Activated CD4-positive, alpha-beta T cell treated with anti-CD3 and anti-CD28 coated beads, Interleukin-2, Interleukin-6, amounts not matched to agents 100 ng/mL and 50 ng/mL, durations not matched to agents 16 hours and 8 hours (primary cell): ENCODE measurements at places on chromosomes 13 and 19.

DNA sequence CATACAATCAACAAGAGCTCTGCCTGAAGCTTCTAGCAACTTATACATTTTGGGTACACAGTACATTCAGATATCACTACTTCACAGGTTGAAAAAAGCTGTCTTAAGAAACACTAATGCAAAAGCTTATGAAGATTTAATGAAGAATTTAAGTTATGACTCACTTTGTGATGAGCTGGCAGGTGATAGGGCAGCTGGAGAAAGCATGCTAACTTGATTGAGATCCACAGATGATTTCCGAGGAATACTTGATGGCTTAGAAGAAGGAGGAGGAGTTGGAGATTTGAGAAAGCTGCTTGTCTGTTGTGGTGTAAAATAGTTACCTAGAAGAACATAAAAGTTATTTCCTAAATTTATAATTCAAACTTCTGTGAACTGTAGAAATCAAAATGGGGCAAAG, 23.3 kb downstream of the EXOSC8 start:
- no peak for DNase-seq

DNA sequence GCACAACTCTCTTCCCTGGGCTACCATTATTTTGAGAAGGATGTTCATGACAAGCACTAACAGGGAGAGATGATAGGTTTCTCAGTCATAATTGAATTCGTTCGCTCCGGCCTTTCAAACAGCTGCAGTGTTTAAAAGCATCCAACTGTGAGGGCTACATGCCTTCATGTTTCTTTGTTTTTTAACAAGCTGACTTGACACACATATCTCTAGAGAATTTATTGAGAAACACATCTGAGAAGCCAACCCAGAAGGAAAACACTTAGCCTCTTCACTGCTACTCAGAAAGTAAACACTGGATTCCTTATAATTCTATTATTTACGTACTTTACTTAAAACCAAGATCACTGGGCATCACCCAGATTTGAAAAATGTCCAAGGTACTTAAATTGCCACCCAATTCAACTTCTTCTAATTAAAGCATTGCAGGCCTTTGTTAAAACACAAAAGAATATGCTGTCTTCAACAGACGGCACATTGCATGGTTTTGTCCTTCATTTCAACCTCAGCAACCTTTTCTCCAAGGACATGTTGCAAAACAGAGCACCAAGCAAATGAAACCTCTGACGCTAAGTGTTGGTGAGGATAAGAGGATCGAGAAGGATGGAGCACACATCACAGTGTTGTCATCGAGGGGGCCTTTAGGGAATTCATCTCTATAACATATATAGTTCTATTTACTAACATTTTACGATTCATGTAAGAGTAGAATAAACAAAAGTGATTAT, 75.8 kb downstream of the TBC1D4 start:
- no peak for DNase-seq

GRCh38 chr13:105627270-105627669, 908.2 kb downstream of the EFNB2 start:
- DNase-seq, result no peak

DNA sequence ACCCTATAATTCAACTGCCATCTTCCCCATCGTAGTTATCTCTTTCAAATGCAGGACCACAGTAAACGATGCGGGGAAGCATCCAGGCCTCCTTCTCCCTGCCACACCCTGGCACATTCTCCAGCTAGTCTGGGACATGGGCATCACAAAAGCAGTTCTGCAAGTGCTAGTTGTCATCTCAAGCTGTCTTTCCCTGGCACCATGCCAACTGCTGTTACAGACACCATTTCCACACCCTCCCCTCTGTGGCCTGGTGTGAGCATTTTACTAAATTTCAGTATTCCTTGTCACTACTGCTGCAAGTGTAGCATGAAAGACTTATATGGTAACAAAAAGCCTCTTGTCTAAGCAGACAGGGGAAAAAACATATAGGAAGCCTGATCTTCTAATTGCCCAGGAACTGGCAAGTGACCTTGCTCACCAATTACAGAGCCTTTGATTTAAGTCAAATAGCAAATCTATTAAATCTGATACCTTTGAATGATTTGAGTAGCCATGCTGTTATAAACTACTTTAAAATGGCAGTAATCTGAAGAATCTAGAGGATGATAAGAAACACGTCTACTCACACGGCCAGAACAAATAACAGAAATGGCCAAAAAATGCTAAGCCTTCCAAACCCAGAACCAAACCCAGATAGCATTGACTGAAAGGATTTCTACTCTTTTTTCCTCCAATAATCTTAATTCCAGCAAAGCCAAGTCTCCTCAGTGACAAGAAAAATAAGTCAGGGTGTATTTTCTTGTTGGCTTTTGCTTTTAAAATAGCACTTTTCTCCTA, 179.0 kb downstream of the NUFIP1 start:
- DNase-seq, result no peak

DNA sequence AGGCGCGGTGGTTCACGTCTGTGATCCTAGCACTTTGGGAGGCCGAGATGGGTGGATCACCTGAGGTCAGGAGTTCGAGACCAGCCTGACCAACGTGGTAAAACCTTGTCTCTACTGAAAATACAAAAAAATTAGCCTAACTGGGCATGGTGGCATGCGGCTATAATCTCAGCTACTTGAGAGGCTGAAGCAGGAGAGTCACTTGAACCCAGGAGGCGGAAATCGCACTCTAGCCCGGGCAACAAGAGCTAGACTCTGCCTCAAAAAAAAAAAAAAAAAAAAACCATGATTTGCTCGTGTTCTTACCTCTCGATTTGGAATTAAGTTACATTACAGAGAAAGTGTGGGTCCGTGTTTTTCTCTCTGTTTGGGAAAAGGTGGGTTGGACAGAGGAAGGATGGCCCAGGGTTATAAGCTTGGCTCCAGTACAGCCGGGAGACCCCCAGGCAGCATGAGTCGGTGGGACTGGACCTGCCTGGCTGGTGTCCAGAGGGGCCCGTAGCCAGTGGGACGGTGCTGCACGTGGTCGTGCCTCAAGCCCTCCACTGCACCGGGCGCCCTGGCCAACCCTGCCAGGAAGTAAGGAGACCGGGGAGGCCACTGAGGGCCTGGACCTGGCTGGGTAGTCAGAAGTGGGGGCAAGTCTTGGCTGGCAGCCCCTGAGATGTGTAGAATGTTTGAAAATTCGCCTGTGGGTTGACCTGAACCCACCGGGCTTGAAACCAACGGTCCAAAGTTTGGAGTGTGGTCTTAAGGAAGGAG, 3.7 kb downstream of the RPS15 start:
- no peak for DNase-seq

GRCh38 chr13:35930665-35931631, 200.2 kb downstream of the DCLK1 start:
- DNase-seq, result no peak

DNA sequence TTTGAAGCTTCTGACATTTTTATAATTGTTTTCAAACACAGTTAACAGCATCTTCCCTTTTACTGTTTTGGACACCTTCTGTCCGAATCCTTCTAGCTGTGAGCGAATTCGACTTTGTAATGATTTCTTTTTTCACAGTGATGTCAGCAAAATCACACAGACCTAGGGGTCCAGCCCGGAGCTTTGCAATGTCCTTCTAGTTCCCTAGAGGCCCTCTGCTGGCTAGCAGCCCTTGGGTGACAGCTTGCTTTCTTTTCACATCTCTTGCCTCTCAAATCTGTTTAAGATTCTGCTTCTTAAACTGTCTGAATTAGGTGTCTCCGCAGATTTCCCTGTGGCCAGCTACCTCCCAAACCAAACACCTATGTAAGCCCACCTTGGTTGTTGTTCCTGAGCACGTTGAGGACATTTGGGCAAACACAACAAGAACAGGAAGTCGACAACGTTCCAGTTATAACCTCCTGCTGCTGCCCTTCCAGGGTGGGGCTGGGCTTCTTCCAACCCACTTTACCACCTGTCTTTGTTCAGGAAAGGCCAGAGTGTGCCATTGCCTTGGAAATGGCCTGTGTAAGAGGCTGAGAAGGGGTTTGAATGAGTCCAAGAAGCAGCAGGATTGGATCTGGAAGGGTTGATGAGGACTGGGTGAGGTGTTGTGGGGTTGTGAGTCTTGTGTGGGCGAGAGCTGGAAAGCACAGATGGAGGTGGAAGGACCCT, 123.1 kb downstream of the ATP8A2 start:
- no peak for DNase-seq

DNA sequence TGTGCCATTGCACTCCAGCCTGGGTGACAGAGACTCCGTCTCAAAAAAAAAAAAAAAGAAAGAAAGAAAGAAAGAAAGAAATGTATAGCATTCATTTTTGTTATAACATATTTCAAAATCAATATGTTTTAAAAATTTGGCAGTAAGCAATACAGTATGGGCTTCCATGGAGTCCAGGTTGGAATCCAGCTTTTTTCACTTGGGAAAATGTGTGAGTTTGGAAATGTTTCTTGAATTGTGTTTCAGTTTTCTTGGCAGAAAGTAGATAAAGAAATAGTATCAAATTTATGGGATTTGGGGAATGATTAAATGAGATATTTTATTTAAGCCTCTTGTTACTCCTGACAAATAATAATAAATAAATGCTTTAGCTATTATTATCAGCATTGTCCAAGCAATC, 225.6 kb downstream of the PCDH9 start:
- DNase-seq, result no peak

GRCh38 chr13:19089315-19089714, 92.3 kb downstream of the TUBA3C start:
- DNase-seq, result no peak

DNA sequence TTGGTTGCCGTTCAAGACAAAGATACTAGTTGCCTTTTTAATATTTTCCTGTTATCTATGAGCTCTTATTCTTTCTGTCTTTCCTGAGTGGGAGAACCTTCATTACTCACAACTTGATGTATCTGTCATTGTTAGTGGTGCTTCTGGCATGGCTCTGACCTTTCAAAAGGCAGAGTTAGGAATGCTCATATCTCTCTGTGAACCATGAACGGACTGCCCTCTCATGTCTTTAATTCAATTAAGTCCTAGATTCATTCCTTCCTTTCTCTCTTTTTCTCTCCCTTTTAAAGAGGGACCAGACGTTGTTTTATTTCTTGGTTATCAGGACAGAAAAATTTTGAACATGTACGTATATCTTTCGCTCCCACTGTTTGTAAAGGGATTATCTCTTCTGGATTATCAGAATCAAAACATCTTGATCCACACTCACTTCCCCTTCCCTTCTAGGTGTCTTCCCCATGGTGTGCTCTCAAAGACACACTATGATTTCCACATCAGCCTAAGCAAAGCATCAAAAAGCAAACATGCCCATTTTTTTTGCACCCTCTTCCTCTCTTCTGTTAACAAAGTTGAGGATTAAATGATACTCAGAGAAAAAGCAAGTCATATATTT, 90.3 kb downstream of the LRCH1 start:
- DNase-seq, result no peak

- no peak for DNase-seq
Observed at GRCh38 chr19:27780367-27781075, 1432.4 kb downstream of the UQCRFS1 start.

DNA sequence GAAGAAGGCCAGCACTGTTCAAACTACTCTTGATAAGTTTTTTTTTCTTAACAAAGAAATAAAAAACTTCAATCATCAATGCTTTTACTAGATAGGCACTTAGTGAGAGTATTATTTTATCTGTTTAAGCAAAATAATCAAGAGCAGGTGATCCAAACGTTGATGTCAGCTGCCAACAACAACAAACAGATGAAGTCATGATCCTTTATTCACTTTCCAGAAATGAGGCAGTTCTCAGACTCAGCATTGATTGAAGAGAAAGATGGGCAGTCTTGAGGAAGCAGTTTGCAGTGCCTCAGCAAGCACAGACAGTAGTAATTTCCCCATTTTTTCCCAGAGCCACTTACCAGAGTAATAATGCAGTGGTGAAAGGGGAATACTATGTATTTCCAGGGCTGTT, 38.4 kb upstream of the CSNK1A1L start:
- no peak for DNase-seq

DNA sequence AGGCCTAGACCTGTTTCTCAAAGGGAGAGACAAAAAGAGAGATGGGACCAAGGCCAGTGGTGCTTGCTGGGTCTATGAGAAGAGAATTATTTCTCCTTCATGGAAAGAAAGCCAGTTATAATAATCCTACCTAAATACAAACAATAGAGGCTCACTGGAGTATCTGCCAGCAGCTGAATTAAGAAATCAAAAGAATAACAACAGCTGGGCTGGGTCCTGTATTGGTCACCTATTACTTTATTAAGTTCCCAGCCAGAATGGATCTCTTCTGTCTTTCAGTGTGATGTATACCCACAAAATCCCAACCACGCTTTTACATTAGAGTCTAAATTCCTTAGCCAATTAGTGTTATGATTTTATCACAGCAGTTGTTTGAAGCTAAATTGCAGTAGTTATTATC, 297.8 kb upstream of the DACH1 start:
- no peak for DNase-seq

- DNase-seq, result no peak
Observed at GRCh38 chr19:35811317-35812219, 1.1 kb downstream of the PRODH2 start.

DNA sequence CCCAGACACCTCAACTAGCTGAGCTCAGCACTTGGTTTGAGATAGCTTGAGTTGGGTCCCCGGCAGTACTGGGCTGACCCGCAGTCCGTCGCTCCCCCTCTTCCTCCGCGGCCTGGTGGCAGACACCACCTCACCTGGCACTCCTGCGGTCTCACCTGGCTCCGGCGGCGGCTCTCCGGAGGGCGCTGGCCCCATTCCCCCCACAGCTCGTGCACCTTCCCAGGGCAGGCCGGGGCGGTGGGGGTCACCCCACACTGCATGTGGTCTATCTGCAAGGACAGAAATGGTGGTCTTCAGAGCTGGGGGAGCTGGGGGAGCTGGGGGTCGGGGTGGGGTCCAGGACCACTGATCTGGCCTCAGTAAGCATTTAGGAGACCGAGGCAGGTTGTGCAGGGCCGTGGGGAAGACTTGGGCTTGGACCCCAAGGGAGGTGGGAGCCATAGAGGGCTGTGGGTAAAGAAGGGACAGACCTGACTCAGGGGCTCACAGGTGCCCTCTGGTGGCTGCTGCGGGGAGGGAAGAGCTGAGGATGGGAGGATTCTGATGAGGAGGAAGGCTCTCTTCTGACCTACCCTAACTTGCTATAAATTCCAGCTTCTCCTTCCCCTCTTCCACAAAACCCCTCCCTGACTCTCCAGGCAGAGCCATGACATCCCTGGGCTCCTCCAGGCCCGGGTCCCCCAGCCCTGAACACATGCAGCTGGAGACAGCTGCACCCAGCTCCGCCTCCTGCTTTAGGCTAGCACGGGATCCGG, 6.7 kb upstream of the PLIN4 start:
- DNase-seq, result peak; percentile 77

DNA sequence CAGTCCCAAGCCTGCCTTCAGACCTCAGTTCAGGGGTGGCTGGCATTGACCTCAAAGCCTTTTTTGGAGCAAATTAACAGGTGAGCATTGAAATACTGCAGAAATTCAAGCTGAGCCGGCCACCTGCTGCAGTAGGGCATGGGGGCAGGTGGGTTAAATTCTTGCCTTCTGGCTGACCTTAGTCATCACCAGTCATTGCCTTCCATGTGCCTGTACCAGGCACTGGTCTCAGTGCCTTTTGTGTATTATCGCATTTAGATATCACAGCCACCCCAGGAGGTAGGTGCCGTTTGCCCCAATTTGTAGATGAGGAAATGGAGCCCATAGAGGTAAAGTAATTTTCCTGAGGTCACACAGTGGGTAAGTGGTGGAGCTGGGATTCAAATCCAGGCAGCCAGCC, 7.2 kb downstream of the PPP1R37 start:
- DNase-seq, result no peak
